Stimulated activated CD8-positive, alpha-beta memory T cell treated with anti-CD3 and anti-CD28 coated beads, Interleukin-4, amount 100 ng/mL, for 1 hour (primary cell): ENCODE measurements at places on chromosomes 13 and 19.

DNA sequence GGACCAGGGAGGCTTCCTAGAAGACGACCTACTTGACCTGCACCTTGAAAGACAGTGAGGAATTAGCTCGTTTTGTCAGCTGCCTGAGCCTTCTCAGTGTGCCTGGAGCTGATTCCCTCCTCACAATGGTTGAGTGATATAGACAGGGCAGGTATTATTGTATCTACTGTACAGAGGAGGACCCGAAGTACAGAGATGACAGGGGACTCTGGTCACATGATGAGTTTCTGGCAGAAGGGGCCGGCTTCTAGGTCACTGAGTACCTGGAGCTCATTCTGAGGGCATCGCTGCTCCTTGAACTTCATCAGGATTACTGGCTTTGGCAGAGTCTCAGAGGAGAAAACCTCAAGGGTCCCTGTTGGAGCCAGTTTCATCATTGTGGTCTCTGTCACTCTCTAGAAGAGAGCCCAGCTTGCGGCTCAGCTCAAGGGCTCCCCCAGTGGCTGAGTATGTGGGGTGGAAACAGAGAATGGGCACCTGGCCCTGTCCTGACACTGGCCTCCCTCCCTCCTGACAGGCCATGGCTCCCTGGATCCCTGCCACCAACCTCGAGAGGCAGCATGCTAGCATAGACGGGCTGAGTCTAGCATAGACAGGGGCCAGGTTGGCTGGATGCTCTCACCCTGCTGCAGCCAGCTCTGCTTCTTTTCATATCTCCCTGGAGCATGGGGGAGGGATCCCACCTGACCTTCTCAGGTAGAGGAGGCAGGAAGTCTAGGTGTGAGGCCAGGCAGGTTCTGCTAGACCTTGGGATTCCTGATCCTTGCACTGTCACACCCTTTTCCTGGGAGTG lies 38.7 kb downstream of the NFIX start:
- no peak for DNase-seq

DNA sequence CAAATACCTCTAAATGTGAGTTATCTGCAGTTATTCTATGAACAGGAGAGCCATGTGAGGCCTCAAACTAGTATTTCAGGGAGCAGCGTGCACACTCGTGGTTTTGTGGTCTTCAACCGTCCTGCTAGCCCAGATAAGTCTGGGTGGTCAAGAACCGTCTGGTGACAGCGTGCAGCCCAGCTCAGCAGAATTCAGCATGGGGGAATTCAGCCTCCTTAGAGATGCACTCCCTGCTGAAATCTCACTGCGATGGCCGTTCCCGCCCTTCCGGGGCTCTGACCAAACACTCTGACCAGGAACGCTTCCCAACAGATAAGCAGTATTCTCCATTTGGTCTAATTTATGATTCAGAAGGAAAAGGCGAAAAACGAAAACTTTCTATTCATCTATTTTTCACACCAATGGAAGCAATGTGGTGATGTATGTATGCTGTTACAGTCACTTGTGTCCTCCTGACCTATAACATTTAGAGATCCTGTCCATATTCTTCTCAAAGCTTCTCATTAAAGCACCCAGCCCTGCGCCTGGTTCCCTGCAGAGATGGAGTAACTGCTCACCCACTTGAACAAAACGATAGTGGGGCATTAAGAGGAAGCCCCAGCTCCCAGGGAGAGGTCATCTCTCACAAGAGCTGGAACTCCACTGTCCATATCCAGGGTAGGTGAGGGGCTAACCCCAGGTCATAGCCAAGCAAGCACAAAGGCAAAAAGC lies 2.9 kb downstream of the ANKRD27 start:
- DNase-seq: no peak

DNA sequence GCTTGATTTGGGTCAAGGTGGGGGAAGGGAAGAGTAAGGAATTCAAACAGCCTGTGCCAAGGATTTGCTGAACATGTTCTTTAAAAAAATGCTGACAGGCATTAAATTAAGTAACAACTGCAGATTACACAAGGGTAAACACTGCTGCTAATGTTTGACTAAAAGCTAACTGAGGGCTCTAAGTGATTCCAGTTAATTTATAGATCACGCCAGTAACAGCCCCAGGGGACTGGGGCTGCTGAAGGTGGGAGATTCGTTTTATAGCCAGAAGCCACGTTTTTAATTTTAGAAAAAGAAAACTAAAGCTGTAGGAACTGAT lies 321.7 kb downstream of the DLEU7 start:
- no peak for DNase-seq

DNA sequence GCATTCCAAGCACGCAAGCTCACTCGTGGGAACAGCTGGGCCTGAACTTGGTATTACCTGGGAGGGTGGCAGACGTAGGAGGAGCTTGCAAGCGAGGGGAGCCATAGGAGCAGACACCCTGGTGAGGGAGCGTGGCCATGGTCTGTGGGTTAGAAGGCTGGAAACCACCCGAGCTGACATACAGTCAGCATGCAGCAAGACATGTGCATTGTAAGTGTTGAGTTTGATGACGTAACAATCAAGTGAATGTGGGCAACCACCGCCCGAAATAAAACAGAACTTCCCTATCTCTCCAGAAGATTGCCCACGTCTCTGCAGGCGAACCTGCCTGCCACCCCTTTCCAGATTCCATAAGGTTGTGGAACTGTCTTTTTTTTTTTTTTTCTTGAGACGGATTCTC lies 26.8 kb downstream of the UBXN6 start:
- no peak for DNase-seq

- DNase-seq: no peak
These were observed 955.6 kb downstream of the UQCRFS1 start for GRCh38 chr19:28257396-28257795.

DNA sequence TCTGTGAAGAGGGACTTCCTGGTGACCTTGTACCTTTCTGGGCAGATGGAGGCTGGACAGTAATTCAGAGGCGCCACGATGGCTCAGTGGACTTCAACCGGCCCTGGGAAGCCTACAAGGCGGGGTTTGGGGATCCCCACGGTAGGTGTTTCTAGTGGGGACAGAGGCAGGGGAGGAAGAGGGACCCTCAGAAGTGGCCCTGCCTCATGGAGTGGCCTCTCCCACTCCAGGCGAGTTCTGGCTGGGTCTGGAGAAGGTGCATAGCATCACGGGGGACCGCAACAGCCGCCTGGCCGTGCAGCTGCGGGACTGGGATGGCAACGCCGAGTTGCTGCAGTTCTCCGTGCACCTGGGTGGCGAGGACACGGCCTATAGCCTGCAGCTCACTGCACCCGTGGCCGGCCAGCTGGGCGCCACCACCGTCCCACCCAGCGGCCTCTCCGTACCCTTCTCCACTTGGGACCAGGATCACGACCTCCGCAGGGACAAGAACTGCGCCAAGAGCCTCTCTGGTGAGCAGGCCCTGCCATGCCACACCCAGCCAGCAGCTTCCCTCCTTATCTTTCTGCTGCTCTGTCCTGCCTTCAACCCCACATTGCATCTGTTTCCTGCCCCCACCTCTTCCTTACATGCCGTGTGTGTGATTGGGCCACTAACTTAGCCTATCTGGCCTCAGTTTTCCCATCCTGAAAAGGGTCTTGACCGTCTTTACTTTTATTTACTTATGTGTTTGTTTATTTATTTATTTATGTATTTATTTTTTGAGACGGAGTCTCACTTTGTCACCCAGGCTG lies 7.3 kb downstream of the ANGPTL4 start:
- DNase-seq: no peak

DNA sequence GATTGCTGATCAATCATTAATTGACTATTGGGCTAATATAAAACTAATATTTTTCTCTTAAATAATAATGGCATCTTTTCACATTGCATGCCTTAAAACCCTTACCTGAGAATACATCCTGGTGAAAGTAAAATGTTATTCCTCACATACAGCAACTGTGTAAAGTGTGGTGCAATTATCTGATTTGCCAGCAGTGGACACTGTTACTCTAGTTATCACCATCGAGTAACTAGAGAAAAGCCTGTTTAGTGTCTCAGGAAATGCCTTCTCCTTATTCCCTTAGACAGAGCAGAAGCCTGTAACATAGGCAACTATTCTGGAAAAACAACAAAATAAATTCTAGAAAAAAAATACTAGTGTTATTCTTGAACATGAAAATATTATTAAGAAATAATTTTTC lies 459.8 kb downstream of the FGF14 start:
- DNase-seq: no peak

DNA sequence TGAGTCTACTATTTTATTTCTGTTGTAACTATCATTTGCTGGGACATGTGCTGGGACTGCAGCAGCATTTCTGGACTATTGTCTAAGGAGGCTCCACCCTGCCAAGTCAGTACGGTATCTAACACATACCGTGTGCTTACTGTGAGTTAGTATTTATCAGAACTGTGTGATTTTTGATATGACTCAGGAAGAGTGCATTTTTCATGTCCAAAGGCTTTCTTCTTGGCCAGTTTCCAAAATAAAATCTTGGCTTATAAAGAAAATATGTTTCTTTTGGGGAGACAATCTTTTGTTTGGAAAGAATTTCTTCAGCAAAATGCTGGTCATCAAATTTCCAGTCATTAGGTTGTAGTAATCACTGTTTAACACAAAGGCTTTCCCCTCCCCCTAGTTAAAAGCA lies 11.6 kb downstream of the PARP4 start:
- no peak for DNase-seq

GRCh38 chr19:55173714-55174409 lies 6.2 kb downstream of the SYT5 start:
- DNase-seq: no peak

DNA sequence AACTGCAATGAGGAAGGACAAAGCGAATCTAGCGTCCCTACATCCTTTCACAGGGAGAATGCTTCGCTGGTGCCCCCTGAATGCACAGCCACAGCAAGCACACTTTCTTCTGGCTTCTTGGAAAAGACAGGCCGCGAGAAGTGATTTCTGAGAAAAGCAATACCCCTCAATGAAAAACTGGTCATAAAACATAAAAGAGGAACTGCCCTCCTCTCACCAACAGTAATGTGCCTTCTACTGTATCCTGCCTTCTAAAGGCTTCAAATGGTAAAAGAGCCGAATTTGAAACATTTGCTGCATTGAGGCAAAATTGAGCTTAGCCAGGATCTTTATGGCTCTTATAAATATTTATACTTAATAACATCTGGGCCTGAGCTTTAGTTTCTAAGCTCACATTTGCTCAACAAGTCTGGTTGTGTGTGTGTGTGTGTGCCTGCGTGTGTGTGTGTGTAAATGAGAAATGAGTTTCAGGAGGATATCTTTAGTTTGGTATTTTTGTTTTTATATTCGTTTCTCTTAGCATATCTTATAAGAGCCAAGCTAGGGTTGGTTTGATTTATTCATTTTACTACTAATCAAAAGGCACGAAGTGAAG lies 246.1 kb upstream of the MAB21L1 start:
- DNase-seq: no peak

DNA sequence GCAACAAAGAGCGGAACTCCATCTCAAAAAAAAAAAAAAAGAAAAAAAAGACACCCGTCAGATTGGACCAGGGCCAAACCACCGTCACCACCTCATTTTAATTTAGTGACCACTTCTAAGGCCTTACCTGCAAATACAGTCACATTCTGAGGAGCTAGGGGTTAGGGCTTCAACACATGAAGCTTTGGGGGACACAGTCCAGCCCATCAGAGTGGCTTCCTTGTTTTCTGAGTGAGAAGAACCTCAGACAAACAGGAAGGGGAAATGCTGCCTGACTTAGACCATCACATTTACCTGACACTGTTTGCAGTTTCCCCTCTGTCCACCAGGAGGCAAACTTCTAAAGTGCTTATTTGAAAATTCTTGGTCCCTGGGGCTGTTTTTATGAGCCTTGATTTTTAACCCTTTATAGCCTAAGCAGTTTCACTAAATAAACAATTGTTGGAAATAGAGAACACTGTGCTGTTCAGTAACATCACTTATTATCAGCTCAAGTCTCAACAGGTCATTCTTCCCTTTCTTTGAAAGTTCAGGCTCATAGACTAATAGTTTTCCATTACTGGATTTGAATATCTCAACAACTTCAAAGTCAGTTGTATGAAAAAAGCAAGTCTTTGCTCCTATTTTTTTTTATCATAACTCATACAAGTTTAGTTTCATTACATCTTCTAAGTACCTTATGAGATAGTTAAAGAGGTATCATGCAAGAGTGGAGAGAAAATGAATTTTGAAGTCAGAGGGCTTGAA lies 74.9 kb upstream of the WASF3 start:
- DNase-seq: peak; percentile 19
